ENCODE measurements at places on chromosomes 7 and 10.
A peak's percentile ranks its signal among the peaks of the same experiment; 100 is the strongest.

DNA sequence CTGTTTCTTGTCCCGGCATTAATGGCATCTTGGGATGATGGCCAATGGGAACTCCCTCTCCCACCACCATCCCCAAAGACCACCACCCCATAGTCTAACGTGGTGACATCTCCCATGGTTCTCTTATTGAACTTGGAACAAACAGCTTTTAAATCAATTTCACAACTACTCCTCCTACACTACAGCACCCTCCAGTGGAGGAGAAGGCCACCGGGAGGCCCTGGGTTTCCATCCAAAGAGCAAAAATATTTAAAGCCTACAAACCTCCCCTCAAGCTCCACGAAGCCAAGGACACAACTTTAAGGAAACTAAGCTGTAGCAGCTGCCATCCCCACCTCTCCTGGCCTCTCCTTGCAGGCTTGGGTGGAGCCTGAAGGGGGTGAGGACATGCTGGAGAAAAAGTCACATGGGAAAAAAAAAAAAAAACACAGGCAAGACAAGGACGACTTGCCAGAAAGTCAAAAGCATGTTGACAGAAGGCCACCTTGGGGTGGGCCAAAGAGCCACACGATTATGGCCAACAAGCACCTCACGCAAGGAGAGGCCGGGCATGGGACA, 94.0 kb upstream of the LANCL2 start:
- DNase-seq, result no peak

DNA sequence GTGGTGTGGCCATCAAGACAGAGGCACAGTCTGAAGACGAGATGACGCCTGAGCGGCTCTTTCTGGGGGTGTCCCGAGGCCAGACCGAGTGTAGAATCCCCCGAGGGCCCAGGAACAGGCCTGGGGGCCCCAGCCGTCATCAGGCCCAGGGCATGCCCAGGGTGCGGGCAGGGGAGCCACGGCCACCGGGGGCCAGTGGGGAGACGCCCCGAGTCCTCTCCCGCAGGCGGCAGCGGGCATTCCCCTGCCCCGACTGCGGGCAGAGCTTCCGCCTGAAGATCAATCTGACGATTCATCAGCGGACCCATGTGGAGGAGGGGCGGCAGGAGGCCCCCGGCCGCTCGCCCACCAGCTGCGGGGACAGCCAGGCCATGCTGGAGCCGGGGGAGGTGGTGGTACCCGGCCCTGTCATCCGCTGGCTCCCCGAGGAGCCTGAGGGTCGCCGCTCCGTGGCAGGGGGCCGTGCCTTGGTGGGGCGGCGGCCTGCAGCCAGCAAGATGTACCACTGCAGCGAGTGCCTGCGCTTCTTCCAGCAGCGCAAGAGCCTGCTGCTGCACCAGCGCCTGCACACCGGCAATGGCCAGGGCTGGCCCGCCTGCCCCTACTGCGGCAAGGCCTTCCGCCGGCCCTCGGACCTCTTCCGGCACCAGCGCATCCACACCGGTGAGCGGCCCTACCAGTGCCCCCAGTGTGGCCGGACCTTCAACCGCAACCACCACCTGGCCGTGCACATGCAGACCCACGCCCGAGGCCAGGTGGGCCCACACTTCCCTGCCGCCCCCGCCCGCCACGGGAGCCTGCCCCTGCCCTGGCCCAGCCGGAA, 19.7 kb downstream of the ZNF783 start:
- DNase-seq, result no peak

GRCh38 chr10:32318476-32318896, 28.5 kb downstream of the EPC1 start:
- no peak for DNase-seq

DNA sequence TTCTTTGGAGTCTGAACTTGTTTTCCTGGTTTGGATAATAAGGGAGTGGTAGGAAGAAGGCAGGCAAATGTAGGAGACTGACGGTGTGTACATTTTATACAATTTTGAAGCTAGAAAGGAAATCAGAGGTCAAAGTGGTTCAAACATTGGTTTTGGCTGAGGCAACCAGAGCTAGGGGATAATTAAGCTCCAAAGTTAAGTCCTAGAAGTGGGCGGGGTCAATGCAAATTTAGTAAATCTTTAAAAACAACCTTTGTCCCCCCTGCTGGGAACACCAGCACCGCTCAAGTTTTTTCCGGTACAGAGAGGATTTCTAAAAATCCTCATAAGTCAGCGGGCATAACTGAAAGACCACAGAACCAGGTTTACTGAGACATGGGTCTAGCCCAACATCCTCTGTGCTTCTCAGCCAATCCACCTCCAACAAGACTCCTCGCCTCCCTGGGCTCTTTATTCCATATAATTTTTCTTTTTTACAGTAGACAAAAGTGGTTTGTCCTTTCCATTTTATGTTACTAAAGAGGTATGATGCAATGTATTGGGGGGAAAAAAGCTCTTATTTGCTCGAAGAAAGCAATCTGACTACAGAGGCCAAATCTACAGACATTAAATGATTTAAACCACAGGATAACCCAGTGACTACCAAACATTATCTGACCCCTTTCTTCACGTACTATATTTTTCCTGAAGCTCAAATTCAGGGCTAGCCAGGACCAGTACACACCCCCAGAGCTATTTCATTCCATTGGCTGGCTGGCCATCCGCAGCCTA, 1.6 kb downstream of the GLUD1 start:
- no peak for DNase-seq

DNA sequence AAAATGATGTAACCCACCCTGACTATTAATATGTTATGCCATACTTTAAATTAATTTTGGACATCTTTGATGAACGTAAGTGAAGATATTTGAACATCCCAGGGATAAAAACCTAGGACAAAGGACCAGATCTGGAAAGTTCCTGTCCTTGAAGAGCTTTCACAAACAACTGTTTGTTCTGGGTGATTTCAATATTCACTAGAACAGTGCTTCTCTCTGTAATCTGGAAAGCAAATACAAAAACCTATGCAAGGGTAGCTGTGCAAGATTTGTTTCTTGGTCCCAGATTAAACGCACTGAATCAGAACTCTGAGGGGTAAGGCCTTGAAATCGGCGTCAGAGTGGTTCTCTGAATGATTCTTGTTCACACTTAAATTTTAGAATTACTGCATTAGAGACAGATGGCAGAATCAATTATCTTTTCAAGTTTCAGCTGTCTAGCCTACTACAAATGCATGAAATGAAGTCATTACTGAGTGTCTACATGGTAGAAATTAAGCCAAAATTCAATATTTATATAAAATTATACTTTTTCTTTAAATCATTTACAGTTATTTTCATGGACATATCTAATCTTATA, 69.6 kb upstream of the CSTF2T start:
- no peak for DNase-seq

DNA sequence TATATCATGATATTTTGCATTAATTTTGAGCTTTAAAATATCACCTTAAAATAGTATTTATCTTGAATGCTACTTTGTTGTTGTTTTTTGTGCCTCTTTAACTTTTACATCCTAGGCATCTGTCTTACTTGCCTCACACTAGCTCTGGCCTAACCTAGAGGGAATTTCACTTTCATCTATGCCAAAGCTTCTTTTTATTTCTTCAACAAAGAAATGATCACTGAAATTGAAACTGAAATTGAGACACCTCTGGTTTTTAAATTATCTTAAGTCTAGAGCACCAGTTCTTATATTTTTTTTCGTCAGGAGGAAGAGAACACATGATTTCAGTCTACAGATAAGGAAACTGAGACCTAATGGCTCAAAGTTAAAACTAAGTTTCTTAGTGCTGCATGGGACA, 3.5 kb upstream of the SCIN start:
- no peak for DNase-seq

- DNase-seq, result no peak
These were observed 66.5 kb downstream of the PPP1R9A start for GRCh38 chr7:94973844-94974243.

DNA sequence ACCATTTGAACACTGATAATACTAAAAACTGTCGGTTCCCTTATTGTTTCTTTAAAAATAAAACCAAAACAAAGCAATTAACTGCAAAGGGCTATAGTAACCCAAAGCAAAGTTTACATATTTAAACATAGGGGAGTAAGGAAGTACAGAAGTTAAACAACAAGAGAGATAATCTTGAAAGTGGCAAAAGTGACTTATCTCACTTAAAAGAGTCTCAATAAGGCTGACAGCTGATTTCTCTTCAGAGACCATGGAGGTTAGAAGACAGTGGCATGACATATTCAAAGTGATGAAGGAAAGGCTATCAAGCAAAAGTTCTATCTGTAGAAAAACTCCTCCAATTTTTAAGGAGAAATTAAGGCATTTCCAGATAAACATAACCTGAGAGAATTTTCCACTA, 233.5 kb upstream of the HDAC9 start:
- no peak for DNase-seq

GRCh38 chr7:128974241-128974934, 36.7 kb downstream of the IRF5 start:
- no peak for DNase-seq

DNA sequence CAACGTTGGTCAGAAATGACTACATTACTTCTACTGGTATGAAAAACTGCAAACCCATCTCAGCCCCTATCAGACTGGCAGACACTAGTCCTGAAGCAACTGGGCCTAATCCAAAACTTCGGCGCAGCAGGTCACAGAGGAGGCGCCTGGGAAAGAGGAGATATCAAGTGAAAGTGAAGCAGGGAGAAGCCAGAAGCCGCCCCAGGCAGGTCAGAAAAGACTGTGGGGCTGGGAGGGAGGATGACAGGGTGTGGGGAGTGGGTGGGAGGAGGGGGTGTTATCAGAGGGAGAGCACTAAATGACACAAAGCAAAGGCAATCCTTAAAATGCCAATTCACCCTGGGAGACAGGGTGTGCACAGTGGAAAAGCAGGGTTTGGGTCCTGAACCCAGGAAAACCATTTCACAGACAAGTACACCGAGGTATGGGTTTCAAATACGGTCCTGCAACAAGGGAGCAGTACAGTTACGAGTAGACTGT, 731 bp downstream of the CHCHD3 start:
- no peak for DNase-seq

GRCh38 chr10:131452926-131453720, 141.6 kb upstream of the TCERG1L start:
- no peak for DNase-seq

DNA sequence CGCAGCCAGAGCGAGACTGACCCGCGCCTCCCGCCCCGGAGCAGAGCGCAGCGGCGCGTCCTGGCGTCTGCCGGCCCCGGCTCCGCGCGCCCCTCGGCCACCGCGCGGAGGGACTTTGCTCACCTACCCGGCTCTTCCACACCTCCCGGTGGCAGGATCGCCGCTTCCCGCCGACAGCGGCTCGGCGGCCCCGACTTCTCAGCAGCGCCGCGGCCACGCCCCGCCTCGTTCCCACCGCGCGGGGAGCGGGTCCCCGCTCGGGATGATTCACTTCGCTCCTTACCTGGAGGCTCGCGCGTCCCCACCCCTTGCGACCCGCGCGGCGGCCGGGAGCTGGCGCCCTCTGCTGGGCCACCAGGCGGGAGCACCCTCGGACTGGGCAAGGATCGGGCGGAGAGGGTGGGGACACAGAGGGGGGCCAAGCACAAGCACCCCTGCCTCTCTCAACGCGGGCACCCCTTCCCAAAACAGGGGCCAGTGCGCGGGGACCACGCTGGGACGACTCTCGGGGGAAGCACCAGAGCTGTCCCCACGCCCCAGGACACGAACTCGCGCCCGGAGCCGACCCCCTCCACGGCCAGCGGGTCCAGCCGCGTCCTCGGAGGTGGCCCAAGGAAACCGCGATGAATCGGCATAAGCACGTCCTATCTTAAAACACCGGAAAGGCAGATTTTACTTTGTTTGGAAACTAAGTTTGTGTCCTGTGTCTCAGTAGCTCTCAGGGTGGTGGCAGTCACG, 101.0 kb upstream of the SVIL start:
- peak; percentile 86 for DNase-seq

DNA sequence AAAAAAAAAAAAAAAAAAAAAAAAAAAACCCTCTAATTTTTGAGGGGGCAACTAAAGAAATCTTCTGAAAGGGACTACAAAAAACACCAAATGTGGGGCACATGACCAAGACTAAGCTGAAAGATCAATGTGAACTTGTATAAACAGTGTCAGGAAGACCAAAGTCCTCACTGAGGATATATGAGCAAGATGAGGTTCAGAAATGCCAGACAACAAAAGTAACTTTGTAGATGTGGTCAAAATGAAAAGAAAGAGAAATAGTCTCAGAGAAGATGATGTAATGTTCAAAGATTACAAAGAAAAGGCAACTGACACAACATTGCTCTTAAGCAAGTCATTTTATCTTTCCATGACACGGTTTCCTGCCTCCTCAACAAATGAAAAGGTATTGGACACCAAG, 48.7 kb upstream of the PTPRZ1 start:
- DNase-seq, result no peak

DNA sequence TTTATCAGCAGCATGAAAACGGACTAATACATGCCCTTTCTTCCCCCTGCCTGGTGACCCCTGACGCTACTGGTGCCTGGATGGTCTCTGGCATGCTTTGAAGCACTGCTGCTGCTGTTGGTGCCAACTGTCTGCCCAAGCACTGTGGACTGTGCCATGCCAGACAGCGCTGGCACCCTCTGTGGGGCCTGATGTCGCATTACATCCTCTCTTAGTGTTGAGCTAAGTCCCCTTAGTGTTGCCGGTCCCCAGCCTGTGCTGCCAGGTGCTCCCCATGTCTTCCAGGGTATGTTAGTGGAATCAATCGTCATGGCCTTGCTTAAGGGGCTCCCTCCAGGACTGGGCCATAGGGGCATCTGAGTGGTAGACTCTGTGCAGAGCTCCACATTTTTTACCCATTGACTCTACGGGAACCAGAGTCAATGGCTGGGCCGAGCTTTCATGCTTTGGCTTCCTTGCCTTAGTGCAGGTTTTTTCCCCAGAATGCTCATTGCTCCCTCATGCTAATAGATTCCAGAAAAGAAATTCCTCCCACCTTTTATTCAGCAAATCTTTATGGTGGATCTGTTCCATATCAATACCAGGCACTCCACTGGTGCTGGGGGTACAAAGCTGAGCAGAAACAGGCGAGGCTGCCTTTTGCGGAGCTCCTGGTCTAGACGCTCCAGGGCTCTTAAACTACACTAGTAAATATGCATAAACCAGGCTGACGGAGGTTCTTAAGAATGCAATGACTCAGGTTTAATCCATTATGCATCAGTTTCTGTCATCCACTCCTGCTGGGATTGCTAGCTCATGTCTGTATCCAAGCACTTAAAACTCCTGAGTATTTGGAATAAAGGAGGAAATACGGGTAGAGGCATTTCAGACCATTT, 21.8 kb upstream of the MRC1 start:
- DNase-seq, result no peak

GRCh38 chr10:49389361-49389933, 6.4 kb downstream of the DRGX start:
- no peak for DNase-seq

- no peak for DNase-seq
These were observed 282.0 kb upstream of the ADARB2 start for GRCh38 chr10:2019281-2019680.
